ENCODE measurements at places on chromosomes 3 and 15. TPM values are rescaled to one million over a fixed set of nuclear protein-coding genes. Genes with fewer than 3 reads are reported as not detected.

DNA sequence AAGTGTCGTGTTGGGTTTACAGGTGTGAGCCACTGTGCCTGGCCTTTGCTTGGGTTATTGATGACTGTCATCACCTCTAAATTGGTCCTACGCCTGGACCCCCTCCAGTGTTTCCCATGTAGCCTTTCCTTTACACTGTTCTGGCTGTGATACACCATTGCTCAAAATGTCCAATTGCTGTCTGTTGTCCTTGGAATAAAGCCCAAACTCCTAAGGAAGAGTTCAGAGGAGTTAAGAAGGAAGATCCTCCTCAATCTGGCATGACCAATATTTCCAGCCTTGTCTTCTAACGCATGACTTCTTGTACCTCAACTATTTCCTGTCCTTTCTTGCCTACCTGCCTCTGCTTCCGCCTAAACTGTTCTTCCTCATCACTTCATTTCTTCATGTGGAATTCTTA lies 113.1 kb downstream of the POLR2M start:
- DNase-seq = no peak

- DNase-seq = no peak
These were observed 131.7 kb downstream of the ATP8B4 start for GRCh38 chr15:49987198-49987785.

DNA sequence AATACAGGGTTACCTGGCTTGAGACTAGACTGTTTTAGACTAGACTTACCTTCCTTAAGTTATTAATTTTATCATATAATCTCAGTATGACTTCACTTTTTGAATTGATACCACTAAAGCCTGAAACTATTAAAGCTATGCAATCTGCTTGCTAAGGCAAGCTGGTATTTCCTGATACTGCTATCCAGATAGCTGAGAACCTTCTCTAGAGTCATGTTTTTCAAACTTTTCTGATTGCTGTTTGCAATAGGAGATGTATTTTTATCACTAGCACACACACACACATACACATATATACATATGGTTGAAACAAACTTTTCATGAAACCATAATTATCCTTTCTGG lies 9.3 kb upstream of the MAGI1 start:
- DNase-seq = no peak

DNA sequence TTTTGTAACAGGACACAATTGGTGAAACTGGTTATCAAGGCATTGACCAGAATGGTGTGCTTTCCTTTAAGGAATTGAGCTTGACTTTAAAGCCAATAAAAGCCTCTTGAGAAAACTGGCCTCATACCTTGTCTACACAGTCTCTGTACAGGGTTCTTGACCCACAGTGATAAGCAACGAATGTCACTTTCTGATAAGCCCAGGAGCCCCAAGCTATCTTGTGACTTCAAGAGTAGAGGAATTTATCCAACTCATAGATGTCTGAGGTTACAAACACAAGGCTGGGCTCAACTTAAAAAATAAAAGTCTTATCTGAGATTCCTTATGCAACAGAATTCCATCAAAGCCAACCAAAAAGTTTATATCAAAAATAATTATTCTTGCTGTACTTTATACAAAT lies 212.1 kb downstream of the GBE1 start:
- no peak for DNase-seq

- no peak for DNase-seq
These were observed 62.1 kb downstream of the SLC49A4 start for GRCh38 chr3:122857019-122857418.

DNA sequence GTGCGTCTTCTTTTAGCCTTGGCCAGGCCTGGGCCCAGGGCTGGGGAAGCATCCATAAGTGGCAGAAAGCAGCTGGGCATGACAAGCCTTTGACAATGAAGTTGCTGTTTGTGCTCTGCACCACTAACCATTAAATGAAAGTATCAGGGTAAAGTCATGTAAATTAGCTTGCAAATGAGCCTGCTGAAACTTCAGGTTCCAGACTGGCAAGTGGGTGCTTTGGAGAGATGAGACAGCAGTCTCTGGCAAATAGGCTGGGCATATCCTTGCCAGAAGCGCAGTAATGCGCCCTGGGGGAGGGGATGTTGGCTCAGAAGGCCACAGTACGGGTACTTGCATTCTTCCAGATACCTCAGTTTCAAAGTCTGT lies 40.7 kb downstream of the RAB6B start:
- no peak for DNase-seq

- DNase-seq = no peak
These were observed 67.2 kb upstream of the GCSAM start for GRCh38 chr3:112200317-112200666.

DNA sequence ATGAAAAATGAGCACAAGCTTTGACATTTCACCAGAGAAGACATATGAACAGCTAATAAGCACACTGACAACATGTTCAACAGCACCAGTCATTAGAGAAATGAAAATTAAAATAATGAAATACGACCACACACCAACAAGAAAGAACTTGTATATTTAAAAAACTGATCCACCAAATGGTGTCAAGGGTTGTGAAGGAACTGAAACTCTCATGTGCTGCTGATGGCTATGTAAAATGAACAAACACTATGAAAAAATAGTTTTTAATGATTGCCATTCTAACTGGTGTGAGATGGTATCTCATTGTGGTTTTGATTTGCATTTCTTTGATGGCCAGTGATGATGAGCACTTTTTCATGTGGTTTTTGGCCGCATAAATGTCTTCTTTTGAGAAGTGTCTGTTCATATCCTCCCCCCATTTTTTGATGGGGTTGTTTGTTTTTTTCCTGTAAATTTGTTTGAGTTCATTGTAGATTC lies 193.8 kb downstream of the SCAPER start:
- no peak for DNase-seq

DNA sequence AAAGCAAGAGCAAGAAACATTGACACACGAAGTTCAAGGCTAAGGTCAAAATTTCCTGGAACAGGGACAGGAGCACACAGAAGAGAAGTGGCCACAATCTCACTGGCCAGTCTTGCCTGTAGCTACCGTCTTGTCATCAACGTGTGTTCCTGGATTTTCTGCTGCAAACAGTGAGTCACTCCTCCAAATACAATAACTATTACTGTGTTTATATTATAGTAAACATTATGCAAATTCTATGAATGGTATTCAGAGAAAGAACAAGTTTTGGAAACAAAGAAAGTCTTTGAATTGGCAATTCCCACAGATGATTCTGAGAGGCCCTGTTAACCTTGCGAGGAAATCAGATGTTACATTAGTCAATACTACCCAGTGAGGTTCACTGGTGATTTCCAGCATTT lies 220.5 kb downstream of the FAM43A start:
- DNase-seq = no peak

DNA sequence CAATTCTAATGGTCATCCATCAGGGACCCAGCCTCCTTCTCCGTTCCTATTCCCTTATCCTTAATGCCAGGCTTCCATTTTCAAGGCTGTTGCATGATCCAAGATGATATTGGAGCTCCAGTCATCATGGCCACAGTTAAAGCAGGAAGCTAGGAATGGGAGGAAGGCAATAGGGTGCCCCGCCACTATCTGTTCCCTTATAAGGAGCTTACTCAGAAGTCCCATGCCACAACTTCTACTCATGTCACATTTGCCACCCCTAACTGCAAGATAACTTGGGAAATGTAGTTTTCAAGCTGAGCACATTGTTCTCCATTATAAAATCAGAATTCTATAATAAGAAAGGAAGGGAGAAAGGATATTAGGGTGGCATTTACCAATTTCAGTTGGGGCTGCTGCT lies 38.6 kb upstream of the SPSB4 start:
- DNase-seq = no peak

DNA sequence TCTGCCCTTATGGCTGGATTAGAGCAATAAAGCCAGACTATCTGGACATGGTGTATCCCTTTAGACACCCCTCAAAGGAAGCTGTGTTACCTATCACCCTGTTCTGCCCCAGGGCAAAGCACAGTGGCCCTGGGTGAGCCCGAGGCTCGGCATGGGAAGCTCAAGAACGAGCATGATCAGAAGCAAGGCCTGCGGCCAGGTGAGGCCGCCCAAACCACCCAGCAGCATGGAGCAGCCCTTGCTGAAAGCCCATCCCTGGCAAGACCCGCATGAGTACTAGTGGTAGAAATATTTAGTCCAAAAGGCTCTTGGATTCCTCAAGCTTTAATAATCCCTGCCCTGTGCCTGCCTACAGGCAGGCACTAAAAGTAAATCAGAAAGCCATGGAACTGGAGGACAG lies 261.1 kb downstream of the MEX3B start:
- DNase-seq = no peak

GRCh38 chr3:5210926-5211325 lies 23.4 kb downstream of the EDEM1 start:
- DNase-seq = no peak

GRCh38 chr15:29143293-29143692 lies 126.3 kb downstream of the NSMCE3 start:
- no peak for DNase-seq

GRCh38 chr3:42556089-42556632 lies 25.6 kb downstream of the SEC22C start:
- DNase-seq = no peak

- DNase-seq = no peak
These were observed 121.8 kb downstream of the ADAMTSL3 start for GRCh38 chr15:83775738-83776137.

- peak; percentile 10 for DNase-seq
These were observed 235.2 kb upstream of the VEPH1 start for GRCh38 chr3:157738441-157738840.

- DNase-seq = no peak
These were observed 319.5 kb downstream of the C3orf38 start for GRCh38 chr3:88469216-88469615.

GRCh38 chr3:7999384-7999783 lies 502.2 kb upstream of the LMCD1 start:
- DNase-seq = no peak

GRCh38 chr3:117708601-117709000 lies 999.0 kb downstream of the TUSC7 start:
- DNase-seq = peak; percentile 85

DNA sequence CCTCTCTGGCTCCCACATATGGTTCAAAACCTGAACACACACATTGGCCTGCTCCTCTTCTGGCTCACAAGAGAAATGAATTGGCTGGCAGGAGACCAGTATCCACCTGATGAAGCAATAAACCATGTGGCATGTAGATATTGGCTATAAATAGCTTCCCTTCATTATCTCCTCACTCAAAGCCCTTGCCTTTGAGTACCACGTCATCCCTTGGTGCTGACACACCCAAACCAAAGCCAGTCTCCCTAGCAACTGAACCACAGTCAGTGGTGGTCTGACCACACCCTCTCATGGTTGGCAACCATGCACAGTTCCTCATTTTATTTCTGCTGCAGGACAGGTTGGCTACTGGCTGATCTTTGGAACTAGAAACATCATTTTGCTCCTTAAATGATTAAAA lies 98.8 kb downstream of the ZNF621 start:
- DNase-seq = peak; percentile 87

- peak; percentile 81 for DNase-seq
These were observed 31.4 kb downstream of the GTF2E1 start for GRCh38 chr3:120773932-120774331.

DNA sequence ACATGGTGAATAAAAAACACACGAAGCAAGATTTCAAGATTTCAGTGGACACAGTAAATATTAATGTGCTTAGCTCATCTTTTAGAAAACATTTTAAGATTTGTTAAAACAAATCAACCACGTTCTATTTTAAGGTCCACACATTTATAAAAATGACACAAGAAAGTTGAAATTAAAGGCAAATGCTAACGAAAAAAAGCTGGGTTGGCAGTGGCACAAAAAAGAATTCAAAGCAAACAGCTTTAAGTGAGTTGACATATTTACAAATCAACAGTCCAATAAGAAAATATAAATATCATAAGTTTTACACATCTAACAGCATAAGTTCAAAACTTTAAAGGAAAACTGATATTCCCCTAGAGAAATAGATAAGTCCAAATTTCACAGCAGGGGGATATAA lies 430.4 kb upstream of the CCDC54 start:
- no peak for DNase-seq

- no peak for DNase-seq
These were observed 30.5 kb downstream of the RFTN1 start for GRCh38 chr3:16482770-16483531.

DNA sequence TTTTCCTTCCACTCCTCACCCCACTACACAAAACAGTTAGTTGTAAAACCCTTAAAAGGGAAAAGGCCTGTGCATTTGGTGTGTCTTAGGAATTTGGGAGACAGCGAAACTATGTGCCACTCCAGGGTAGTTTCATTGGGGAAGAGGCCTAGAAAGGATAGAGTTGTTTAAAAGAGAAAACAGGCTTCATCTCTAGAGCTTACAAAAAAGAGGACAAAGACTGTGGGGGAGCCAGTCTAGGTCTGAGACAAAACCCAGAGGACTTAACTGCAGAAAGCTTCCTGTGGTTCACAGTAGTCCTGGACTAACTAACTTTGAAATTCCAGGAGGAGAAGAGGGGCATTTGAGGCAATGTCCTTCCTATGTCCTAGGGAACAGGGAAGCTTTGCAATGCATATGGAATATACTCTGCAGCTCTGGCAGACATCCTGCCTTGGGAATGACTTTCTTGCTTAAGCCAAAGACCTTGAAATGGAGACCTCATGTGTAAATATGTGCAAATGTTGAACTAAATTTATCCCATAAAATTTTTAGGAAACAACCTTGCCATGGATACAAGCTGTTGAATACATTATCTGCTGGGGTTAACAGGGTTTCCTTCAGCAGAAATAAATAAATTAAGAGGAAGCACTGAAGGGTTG lies 159.4 kb downstream of the LSAMP start:
- DNase-seq = no peak

NAA80 gene
- 23.5 TPM for total RNA-seq

RASGRP1 gene
- total RNA-seq = 0.53 TPM

FOXL2NB gene
- not detected for total RNA-seq

GUCA1C gene
- not detected for total RNA-seq

LTK gene
- total RNA-seq = not detected

GRK7 gene
- total RNA-seq = not detected

ENTPD3 gene
- not detected for total RNA-seq

SGO1 gene
- total RNA-seq = 18.2 TPM

ABTB1 gene
- 6.6 TPM for total RNA-seq

P2RY1 gene
- total RNA-seq = 5.6 TPM

GPR15 gene
- total RNA-seq = not detected

SLC7A14 gene
- not detected for total RNA-seq

Measured in HT1080 (cell line).